ENCODE measurements at places on chromosomes 1 and 21.

DNA sequence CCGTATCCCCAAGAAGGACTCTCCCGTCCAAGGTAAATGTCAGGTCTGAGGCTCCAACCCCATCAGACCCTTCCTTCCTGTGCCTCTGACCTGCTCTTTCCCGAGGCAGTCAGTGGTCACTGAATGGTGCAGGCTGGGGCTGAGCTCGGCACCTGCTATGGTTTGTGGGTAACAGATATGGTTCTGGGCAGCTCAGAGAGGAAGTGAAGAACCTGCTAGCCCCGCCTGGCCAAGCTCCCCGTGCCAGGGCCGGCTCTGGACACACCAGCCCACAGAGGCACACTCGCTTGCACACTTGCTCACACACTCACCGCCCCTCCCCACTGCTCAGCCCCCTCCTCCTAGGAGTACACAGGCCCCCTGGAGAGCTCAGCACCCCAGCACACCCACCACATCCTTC, 16.4 kb downstream of the NCMAP start:
- no peak for DNase-seq

GRCh38 chr1:223022641-223023473, 120.2 kb downstream of the TLR5 start:
- no peak for DNase-seq

DNA sequence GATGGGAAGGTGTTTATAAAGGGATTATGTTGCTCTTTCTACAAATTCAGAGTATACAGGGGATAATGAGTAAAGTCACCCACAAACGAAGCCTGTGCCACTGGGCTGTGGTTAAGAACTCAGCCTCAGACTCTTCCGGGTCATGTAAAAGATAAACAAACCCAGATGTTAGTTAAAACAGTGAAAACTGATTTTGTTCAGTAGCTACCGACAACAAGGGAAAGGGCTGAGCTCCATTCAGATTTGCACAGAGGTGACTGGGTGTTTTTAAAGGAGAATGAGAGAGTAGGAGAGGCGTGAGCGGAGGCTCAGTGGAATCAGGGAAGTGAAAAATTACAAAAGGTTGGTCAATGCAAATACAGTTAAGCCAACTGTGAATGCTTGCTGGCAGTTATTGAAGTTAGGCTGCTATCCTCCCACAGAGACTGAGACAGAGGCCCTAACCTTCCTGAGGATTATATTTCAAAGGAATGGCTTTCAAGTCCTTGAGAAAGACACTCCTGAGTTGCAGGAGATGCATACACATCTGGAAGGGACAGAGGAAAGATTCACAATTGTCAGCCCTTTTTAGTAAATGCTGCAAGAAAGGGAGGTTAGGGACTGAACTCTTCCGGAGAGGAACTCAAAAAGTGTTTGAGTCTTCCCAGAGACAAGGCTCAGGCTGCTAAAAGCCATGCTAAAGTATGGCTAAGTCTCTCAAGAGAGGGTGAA, 29.9 kb upstream of the SAMD13 start:
- no peak for DNase-seq

GRCh38 chr1:36199934-36200741, 24.1 kb upstream of the THRAP3 start:
- DNase-seq, result no peak

- no peak for DNase-seq
Observed at GRCh38 chr1:203140743-203141520, 13.4 kb downstream of the ADORA1 start.

- DNase-seq, result no peak
Observed at GRCh38 chr1:203528976-203529835, 35.3 kb downstream of the OPTC start.

DNA sequence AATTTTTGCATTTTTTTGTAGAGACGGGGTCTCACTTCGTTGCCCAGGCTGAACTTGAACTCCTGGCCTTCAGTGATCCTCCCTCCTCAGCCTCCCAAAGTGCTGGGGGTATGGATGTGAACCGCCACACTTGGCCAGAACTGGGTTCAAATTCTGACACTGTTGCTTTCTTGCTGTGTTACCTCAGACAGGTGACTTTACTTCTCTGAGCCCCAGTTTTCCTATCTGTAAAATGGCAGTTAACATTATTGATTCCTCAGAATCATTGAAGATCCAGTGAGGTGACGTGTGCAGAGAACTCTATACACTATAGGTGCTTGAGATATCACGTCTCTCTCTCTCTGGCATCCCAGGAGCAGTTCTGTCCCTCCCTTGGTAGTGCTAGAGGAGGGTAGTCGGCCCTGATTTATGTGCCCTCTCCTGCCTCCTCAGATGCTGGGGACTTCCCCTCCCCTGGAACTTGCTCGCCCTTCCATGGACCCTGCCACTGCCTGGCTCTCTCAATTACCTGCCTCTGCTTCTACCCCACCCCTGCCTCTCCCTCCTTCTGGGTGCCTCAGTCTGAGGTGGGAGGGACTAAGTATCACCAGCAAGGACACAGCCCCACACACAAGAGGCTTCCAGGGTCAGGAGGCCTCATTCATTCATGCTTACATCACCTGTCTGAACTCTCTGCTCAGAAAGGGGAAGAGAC, 2.8 kb upstream of the HPCA start:
- no peak for DNase-seq

GRCh38 chr1:75345538-75346292, 211.5 kb downstream of the LHX8 start:
- DNase-seq, result no peak

GRCh38 chr1:158179301-158180041, 1.2 kb upstream of the CD1D start:
- no peak for DNase-seq

DNA sequence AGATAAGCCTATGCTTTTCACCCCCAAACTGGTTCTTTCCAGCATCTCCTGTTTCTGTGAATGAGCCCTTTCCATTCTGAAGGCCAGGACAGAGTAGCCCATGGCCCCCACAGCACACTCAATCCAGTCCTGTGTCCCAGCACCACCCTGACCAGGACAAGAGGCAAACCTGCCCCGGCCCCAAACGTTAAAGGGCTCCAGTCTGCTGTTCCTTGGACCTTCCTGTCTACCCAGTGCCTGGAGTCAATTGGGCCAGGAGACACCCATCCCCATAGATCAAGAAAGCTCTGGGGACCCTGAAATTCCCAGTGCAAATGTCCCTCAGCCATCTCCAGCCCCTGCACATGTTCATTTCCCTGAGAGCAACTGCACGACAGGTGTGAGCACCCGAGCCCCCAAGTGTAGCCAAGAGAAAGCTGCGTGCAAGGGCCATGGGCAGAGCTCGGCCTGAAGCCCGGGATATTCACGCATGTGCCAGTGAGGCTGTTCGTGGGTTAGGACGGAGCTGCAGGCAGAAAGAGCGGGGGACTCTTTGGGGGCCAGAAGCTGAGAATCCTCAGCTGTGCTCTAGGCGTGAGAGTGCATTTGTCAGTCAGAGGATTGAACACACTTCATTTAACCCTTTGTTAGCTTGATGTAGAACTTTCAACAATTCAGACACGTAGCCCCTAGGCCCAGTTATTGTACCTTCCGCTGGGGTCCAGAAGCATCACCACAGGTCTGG, 4.2 kb upstream of the RIPK4 start:
- no peak for DNase-seq

DNA sequence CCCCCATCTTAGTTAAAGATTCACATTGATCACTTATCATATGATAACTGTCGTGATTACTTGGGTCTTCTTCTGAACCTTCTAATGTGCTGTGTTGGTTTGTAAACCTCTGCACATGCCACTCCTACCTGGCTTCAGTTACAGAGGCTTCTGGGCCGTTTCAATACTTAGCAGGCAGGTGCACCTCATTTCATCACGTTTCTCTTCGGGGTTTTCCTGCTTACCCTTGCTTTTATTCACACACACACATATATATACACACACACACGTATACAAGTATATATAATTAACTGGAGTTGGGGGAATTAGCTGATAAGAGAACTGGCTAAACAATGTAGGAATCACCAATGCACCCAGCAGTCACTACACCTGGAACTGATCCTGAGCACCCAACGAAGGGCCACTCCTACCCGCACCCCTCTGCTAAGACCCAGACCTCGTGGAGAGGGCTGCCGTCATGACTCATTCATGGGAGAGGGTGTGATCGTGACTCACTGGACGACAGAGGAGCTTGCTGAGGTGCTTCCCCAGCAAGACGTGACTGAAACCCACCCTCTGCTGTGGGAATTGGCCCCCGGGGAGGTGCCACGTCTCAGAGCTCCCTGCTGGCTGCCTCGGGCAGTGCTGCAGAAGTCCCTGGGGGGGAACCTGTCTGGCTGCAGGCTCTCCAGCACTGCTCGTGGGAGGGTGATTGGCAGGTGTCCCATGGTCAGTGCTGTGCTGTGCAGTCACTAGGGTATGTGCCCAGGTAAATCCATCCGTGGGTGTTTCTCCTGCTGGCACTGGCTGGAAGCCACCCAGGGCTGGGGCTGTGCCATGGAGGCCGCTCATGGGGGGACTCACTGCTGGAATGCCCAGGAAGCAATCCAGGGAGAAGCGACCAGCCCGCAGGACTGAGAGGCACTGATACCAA, 166.6 kb downstream of the DYRK1A start:
- no peak for DNase-seq

DNA sequence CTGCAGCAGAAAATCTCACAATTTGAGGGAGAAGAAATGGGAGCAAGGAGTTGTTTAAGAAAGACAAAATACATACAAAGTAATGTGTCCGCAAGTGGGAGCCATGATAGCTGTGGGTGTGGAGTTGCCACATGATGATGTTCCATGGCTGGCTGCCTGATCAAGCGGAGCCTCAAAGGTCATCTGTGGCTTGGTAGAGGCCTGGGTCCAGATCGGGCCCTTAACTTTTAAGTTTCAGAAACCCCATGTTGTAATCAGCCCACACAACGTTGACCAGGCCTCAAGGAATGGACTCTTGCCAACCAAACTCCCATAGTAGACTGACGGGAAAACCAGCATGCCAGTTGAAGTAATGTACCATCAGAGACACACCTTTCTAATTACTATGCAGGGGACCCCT, 64.7 kb upstream of the ANGPTL1 start:
- DNase-seq, result no peak

GRCh38 chr1:204322339-204322868, 37.3 kb downstream of the PLEKHA6 start:
- DNase-seq, result no peak

- DNase-seq, result no peak
Observed at GRCh38 chr1:93114391-93114790, 35.3 kb downstream of the MTF2 start.

DNA sequence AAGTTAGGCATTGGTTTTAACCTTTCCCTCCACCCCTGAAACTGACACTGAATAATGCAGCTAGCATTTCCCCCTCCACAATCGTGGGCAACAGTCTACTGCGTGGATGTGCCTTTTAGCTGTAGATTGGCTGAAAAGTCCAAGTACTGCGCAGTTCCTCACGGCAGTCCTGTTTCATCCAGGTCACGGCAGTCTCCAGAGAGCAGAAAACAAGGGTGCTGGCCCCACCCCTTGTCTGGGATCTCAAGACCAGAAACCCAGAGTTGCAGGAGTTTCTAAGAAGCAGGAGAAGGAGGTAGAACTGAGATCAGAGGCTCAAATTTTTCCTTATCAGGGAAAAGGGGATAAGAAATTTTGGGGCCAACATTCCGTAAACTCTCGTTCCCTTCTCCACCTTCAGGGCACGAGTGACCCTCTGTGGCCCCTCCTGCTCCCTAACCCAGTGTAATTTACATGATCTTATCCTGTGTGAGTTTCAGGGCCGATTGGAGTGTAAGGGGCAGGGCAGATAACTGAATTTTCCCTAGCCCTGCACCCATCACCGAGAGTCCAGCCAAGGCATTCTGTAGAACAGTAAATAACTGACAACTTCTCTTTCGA, 25.9 kb upstream of the PLA2G2C start:
- DNase-seq, result no peak

- DNase-seq, result no peak
Observed at GRCh38 chr1:85611856-85612255, 31.3 kb downstream of the CCN1 start.

DNA sequence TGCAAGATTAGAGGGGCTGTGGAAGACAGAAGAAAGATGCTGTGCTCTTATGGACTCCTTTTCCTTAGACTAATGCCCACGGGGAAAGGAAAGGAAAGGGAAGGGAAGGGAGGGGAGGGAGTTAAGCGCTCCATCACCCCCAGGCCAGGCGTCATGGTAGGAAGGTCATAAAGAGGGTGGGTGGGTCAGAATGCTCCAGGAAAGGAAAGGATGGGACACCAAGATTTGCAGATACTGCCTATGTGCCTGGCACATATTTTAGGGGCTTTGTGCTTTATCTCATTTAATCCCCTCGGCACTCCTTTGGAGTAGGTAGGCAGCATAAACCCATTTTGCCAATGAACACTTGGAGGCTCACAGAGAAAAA, 41.4 kb downstream of the MAB21L3 start:
- DNase-seq, result no peak

GRCh38 chr1:195939844-195940243, 668.4 kb downstream of the KCNT2 start:
- no peak for DNase-seq

DNA sequence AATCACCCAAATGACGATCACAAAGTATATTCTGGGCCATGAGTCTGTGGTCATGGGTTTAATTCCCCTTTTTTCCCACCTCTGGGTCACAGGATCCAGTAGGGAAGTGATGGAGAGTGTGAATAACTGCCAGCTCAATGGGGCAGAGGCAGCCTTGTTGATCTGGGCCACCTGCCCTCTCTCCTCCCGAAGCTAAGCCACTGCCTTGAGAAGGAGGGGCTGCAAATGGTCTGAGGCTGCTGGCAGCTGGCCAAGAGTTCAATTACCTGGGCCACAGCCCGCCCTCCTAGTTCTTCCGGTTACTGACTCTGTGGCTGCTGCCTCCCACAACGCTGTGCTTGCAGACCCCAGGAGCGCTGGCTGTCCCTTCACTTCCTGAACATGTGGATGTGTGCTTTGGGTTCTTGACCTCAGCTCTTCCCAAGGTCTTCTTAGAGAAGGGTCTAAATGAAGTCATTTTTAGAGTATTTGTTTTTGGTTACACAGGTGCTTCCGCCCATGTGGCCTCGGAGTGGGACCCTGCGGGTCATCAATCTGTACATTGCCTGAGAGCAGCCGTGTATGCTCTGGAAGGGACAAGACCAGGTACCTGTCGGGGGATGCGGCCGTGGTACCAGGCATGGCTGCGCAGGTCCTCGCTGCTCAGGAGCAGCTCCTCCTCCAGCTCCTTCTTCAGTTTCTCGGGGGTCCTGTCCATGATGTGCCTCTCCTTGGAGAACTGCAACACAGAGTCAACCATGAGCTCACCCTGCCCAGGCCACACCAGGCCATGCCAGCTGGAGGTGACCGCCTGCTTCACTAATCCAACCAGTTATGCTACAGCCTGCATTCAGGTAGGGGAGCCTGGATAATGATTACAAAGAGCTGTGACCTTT, 89.7 kb downstream of the BCAR3 start:
- no peak for DNase-seq

- no peak for DNase-seq
Observed at GRCh38 chr1:2230781-2231531, 2.8 kb downstream of the SKI start.

DNA sequence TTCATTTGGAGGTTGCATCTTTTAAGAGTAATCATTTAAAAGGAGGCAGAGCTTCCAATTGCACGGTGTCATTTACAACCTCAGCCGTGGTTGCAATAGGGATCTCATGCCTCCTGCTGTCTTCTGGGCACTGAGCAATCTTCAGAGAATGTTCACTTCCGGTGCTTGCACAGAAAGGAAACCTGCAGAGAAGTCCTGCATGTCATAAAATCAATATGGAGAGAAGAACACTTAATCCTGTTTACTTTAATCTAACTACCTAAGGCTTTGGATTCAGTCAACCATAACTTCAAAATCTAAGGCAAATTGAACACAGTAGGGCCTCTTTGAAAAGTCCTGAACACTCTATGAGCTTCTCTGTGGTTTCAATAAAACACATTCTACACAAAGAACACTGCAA, 11.3 kb upstream of the MAP10 start:
- no peak for DNase-seq

GRCh38 chr1:23575226-23575810, 16.0 kb upstream of the ID3 start:
- no peak for DNase-seq
